BJ (cell line): ENCODE measurements at places on chromosomes 12 and 14. TPM values are rescaled to one million over a fixed set of nuclear protein-coding genes. Genes with fewer than 3 reads are reported as not detected.

METTL25 gene
- polyA plus RNA-seq, result 2.3 and 3.2 TPM in 2 replicates

ATF1 gene
- polyA plus RNA-seq, result 69.3 and 72.5 TPM in 2 replicates

FIGNL2 gene
- 0.01 TPM in 1 of 2 replicates, not detected in the other for polyA plus RNA-seq

TC2N gene
- 0.05 and 0.18 TPM in 2 replicates for polyA plus RNA-seq

RNASE9 gene
- not detected in 2 replicates for polyA plus RNA-seq

RNASE4 gene
- 38.6 and 42.4 TPM in 2 replicates for polyA plus RNA-seq

DNA sequence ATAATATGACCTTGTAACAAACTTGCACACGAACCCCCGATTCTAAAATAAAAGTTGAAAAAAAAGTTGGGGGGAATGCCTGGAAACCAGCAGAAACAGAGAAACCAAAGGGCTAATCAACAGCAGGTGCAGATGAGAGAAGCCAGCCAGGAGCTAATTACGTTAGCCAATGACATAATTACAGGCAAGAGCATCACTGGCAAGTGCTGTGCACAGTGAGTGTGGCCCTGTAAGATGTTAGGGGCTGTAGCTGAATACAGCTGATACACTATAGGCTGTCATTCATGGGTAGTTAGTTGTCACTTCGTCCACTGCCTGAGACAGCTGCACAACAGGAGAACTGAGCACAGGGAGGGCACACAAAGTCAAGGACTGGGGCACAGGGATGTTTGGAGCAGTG is 7.3 kb upstream of the FGF23 start:
- no peak for DNase-seq

- DNase-seq, result no peak
Measured at GRCh38 chr12:14844401-14844800, 1.1 kb upstream of the ART4 start.

GRCh38 chr12:50508970-50509663 is 4.3 kb downstream of the DIP2B start:
- no peak for DNase-seq

DNA sequence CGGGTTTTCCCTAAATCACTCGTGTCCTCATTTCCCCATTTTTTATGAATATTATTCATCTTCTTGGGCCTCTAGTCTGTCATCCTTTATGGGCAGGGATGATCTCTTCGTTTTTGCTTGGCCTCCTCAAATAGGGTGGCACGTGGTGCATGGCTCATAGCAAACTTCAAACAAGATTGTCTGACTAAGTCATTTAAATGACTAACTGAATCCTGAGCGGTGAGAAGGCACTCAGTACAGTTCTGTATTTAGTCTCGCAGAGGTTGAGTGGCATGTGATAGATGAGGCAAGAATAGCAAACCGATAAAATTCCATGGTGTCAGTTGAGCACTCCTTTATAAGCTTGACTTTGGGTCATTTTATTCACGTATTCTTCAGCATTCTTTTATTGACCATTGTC is 5.7 kb upstream of the JDP2 start:
- DNase-seq, result peak; percentile 26

DNA sequence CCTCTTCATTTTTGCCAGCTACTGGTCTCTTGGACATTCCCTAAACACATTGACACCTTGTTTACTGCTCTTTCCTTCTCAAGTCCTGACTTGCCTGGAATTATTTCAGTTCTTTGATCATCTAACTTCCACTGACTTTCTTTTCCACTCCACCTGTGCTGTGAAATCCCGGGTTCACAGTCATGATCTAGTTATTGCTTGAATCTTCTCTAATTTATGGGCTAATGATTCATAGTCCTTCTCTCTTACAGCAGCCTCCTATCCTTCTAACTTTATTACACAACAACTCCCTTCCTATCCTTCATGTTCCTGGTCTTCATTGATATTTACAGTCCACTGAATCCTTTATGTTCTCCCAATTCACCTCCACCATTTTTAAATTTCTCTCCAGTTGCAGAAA is 260.1 kb downstream of the C12orf75 start:
- DNase-seq, result no peak

DNA sequence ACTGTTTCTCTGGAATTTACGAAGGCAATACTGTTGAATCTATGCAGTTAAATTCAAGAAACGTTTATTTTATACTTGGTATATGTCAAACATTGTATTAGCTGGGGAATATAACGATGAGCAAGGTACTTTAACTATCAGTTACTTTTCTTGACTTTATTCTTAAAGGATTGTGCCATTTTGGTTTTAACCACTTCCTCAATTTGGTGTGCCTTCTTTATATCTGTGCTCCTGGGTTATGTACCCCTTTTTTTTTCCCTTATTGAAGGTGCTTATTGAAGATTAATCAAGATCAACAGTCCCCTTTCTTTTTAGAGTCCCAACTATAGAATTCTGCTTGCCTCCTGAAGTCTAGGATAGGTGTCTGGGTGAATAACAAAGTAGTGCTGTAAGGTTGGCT is 5.8 kb downstream of the RAB21 start:
- DNase-seq, result no peak

- no peak for DNase-seq
Measured at GRCh38 chr12:47989666-47990065, 14.6 kb downstream of the COL2A1 start.

DNA sequence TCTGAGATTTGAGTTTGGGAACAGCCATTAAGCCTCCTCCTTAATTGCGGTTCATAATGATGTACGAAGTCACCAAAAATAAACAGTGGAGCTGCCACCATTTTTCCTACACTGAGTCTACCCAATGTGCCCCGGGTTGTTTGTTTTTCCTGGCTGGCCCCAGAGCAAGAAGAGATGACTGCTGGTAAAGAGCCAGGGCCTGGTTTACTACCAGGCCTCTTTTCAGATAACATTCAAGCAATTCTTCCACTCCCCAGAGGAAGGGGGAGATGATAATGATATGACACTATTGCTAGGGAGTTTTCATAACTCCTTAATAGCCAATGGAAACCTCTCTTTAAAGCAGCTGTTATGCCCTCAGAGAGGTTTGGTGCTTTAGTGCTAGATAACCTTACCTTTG is 42.3 kb downstream of the BRAP start:
- no peak for DNase-seq

DNA sequence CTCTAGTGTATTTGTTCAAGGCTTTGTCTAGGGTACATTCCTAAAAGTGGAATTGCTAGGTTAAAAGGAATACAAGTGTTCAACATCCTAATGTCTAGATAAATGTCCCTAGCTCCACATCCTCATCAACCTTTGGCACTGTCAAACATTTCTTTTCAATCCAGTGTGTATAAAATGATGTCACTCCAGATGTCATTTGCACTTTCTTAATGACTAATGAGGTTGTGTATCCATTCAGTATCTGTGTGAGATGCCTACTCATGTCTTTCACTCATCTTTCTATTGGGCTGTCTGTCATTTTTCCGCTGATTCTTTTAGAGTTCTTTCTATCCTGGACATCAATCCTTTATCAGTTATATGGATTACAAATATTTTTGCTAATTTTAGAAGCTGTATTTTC is 43.3 kb downstream of the ARMH4 start:
- DNase-seq, result no peak

GRCh38 chr12:88375306-88376305 is 204.7 kb downstream of the KITLG start:
- no peak for DNase-seq

DNA sequence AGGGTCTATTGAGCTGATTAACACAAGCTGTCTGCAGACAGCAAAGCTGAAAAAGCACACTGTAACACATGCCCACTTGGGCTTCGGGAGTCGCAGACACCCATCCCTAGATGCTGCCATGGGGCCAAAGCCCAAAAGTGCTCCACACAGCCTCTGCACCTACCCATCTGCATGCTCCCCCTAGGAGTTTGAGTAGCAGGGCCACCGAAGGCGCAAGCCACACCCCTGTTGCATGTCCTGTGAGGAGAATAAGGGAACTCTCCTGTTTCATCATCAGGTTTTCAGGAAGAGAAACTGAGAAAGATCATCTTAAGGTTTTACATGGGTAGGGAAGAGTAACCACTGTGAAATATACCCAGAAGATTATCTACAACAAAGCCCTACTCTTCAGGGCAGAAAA is 5.6 kb upstream of the ST8SIA1 start:
- DNase-seq, result no peak

GRCh38 chr12:109139791-109140190 is 23.4 kb downstream of the ACACB start:
- no peak for DNase-seq

- DNase-seq, result no peak
Measured at GRCh38 chr12:67356380-67356774, 87.2 kb downstream of the CAND1 start.
